Suppressor macrophage treated with lipopolysaccharide for 4 hours (primary cell): ENCODE measurements at places on chromosomes 3 and 15.

DNA sequence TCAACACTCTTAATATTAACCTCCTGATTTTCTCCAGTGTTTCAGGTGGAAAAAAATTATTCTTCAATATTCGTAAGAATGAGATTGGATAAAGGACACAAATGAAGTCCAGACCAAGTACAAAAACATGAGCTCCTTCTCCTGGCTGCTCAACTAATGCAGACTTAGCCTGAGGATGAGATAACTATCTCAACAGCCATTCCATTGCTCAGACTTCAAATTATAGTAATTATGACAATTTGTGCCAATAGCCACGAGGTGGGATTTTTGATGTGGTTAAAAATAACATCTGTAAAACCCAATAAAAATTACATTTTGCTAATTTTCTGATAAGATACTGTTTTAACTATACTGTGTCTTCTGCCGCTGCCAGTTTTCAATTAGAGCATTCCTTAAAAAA is 323.6 kb downstream of the SOX2 start:
- DNase-seq, result no peak

GRCh38 chr3:129687586-129688125 is 81.2 kb upstream of the PLXND1 start:
- no peak for DNase-seq

GRCh38 chr15:58235961-58236360 is 97.8 kb downstream of the AQP9 start:
- DNase-seq, result no peak

- DNase-seq, result peak; percentile 83
Measured at GRCh38 chr15:51004103-51004551, 90.6 kb downstream of the TNFAIP8L3 start.

- DNase-seq, result no peak
Measured at GRCh38 chr3:114411190-114411668, 117.4 kb downstream of the TIGIT start.

DNA sequence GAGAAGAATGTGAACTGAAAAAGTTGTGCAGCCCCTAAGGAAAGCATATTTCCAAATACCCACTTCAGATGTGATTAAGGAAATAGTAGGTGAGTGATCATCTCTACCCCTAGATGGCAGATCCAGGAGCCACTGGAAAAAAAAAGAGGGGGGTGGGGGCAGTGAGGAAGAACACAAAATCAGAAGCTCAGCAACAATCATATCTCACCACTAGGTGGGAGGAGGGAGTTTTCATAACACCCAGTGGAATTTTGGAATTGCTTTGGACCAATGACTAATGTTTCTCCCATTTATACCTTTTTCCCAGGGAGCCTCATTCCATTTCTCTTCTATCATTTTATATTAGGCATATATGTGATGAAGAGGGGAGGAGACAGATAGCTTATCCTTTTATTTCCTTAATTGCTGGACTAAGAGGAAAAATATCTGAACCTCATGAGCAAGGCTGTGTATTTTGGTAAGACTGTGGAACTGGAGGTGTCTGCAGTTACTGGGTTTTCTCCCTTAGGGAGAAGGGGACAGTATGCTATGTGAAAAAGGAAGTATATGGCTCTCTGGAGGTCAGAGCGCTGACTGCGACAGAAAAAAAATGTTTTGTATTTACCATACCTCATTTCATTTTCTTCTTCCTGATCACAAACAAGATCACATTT is 363.4 kb downstream of the GAP43 start:
- no peak for DNase-seq

DNA sequence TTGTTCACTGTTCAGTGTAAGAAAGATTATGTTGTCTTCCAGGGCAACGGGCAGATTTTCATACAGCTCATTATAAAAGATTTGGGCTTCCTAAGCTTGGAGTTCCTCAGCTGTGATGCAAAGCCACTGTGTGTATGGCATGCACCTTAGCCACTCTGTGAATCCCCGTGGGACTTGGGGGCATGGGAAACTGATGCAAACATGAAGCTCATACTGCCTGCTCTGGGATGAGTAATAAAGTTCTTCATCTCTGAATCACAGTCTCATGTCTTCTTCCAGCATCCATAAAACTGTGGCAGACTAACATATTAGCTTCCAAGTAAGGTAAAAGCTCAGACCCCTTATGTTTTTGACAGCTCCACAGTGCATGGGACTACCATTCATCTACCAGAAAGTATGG is 154.3 kb upstream of the RORA start:
- DNase-seq, result no peak

DNA sequence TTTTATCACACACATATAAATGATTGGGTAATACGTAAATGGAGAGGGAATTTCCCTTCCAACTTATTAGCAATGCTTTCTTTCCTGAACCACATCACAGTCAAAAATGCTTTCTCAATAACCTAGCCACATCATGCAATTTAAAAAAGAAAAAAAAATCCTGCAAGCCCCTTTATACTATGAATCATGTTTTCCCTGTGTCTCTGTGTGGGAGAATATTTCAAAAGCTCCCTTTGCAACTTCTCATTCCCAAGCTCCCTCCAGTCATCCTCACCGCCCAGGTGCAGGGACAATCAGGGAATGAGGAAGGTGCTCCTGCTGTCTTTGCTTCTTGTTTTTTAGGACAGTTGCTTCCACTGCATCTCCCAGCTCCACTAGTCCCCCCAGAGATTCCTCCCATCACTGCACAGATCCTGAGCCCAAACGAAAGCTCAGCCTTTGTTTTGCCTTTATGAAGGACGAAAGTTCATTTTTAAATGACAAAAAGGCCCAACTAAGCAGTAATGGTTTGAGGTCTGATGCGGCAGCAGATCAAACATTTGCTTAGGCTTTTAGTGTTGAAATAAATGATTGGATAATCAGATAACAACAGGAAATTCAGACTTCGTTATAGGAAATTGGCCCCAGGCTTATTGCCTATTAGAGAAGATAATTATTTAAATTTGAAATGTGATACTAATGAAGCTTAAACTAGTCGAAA is 47.8 kb upstream of the ADGRG7 start:
- DNase-seq, result peak; percentile 76

GRCh38 chr3:114615523-114616085 is 321.8 kb downstream of the TIGIT start:
- no peak for DNase-seq

- no peak for DNase-seq
Measured at GRCh38 chr3:138329984-138330293, 288 bp upstream of the NME9 start.

DNA sequence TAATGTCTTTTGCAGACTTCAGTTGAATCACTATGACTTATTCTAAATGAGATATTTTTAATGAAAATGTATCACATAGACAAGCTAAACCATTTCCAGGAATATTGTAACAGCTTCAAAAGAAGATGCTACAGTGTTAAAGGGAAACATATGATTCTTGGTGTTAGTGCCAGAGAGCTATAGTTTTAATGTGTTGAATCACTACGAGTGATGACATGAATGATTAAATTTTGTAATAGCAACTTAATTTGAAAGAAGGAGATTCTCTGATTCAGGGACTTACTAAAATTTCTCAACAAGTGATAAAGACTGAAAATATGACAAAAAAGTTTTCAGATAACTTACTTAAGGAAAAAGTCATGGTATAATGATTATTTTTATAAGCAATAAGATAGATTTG is 267.3 kb upstream of the SLITRK3 start:
- DNase-seq, result no peak

- DNase-seq, result peak; percentile 86
Measured at GRCh38 chr15:62653122-62653521, 389.4 kb upstream of the TPM1 start.

- no peak for DNase-seq
Measured at GRCh38 chr3:171164067-171164465, 137.5 kb upstream of the SLC2A2 start.

GRCh38 chr3:107727102-107727501 is 204.3 kb downstream of the BBX start:
- DNase-seq, result no peak

- no peak for DNase-seq
Measured at GRCh38 chr3:65018801-65019200, 331.0 kb upstream of the ADAMTS9 start.

- no peak for DNase-seq
Measured at GRCh38 chr15:32099097-32099785, 68.9 kb downstream of the CHRNA7 start.

DNA sequence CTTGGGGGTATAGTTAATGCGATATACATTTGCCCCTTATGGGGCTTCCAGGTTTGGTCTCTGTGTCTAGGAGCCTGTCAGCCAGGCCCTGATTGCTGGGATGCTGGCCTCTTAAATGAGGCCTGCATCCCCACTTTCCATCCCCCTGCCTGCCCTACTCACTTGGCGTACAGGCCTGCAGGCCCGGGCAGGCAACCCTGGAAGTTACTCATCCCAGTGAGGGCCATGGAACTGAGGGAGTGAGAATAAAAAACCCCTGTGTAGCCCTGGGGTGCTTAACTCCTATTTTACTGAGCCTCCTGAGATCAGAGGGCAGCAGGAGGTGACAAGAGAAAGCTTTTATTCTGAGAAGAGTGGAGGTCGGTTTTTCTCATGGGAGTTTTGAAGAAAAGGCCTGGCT is 2.0 kb downstream of the DISP2 start:
- no peak for DNase-seq

DNA sequence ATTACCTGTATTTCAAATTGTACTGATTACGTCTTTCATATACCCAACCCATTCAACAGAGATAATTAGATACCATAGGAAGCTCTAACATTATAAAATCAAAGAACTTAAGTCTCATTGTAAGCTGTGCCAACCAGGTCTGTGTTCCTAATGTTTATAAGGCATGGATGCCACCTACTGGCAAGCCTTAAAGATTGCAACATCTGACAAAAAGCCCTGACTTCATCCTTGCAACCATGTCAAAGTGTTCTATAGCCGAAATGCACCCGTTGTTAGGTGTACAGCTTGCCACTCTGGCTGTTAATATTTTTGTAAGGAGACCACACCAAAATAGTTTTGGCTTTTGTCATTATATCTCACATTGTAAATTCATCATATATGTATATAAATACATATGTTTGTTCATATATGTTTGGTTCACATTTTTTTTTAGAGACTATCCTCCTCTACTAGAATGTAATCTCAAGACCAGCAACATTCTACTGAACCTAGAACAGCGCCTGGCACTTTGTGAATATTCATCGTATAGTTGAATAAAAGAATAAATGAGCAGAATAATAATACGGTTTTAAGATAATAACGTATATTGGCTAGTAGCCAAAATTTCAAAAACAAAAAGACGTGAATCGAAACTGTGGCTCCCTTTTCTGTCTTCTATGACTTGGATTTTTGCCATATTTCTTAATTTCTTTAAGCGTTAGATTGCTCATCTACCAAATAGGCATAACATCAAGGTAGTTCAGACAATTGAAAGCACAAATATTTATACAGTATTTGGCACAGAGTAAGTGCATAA is 258.1 kb downstream of the TBL1XR1 start:
- DNase-seq, result peak; percentile 68

- peak; percentile 1 for DNase-seq
Measured at GRCh38 chr3:145817870-145818483, 343.0 kb downstream of the PLOD2 start.

- no peak for DNase-seq
Measured at GRCh38 chr15:90706394-90707327, 10.5 kb upstream of the BLM start.

DNA sequence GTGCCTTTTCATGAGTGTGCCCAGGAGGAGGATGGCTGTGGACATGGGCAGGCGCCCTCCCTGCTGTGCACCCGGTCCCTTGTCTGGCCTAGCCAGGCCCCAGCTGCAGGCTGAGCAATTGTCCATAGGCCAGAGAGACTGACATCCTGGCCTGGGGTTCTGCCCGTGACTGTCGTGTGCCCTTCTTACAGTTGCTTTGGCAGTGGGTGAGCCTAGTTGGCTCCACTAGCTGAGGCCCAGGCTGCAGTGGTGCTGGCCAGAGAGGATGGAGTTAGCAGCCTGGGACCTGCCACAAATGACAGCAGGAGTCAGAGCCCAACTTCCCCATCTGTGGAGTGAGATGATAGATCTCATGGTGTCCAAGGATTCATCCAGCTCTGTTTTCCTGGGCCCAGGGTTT is 9.0 kb upstream of the CHRNB4 start:
- DNase-seq, result no peak

DNA sequence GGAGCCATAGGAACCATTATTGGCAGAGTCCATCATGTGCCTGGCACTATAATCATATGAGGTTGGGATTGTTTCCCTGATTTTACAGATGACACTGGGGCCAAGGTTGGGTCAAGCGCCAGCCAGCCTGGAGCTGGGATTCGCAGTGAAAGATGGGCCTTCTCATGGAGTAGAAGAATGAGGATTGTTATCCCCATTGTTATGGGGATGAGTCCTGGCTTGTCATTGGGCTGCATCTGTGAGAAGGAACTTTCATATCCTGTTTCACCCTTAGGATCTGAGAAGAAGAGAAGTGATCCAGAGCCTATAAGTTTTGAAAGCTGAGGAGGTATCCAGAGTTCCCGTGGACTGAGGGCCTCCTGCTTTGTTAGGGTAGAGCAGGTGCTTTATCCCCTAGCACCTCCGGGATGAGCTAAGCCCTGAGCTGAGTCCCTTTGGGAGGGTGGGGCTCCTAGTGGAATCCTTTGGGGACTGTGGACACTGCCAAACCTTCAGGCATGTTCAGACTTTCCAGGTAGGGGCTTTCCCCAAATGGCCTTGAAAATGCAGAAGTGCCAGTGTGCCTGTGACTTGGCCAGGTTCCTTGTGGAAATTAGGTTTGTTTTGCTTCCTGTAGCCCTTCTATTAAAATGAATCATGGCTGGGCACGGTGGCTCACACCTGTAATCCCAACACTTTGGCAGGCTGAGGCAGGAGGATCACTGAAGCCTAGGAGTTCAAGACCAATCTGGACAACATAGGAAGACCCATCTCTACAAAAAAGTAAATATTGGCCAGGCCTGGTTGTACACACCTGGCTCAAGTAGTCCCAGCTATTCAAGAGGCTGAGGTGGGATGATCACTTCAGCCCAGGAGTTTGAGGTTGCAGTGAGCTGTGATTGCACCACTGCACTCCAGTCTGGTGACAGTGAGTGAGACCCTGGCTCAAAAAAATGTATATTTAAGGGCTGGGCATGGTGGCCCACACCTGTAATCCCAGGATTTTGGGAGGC is 30.2 kb upstream of the BSN start:
- DNase-seq, result no peak

- DNase-seq, result peak; percentile 95
Measured at GRCh38 chr3:187774185-187774789, 29.0 kb upstream of the BCL6 start.

DNA sequence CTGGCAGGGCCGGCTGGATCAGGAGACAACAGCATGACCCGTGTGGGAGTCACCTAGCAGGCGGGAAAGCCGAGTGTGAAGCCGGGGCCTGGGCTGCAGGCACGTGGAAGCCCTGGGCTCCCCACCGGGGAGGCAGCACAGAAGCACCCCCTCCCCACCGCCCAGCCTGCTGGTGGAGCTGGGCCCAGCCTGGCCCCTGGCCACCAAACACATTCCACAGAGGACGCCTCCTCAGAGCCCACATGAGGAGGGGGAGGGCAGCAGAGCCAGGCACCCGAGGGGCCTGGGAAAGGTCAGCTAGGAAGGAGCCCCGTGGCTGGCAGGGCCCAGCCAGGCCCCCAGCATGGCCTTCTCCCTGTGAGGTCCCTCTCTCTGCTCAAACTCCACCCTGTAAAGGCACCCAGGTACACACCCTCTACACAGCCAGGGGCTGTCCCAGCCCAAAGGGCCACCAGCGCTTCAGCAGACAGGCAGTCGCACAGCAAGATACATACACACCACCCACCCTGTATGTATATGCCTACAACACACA is 4.5 kb downstream of the PLXNB1 start:
- DNase-seq, result no peak
